ENCODE measurements at places on chromosomes 2 and 18. TPM values are rescaled to one million over a fixed set of nuclear protein-coding genes. Genes with fewer than 3 reads are reported as not detected.

RGPD8 gene
- total RNA-seq = 0.45 TPM

- no peak for DNase-seq
- H3K27me3 ChIP-seq = no peaks in the 10 kb centered on the region
- H3K36me3 ChIP-seq = no peaks in the 10 kb centered on the region
Measured at GRCh38 chr18:43314941-43315340, 37.7 kb upstream of the SYT4 start.

GRCh38 chr2:96144481-96145035 is 682 bp downstream of the DUSP2 start:
- H3K36me3 ChIP-seq = no peaks in the 10 kb centered on the region
- H3K4me1 ChIP-seq = peaks cover 22% of the 10 kb centered on the region
- no peak overlapping the region for H3K4me3 ChIP-seq
- H3K27me3 ChIP-seq = peaks cover 12% of the 10 kb centered on the region
- DNase-seq = no peak

- no peaks in the 10 kb centered on the region for H3K27me3 ChIP-seq
- no peaks in the 10 kb centered on the region for H3K4me1 ChIP-seq
- H3K36me3 ChIP-seq = no peaks in the 10 kb centered on the region
- no peak overlapping the region for H3K4me3 ChIP-seq
Measured at GRCh38 chr2:50613161-50613560, 418.8 kb downstream of the NRXN1 start.

- H3K4me1 ChIP-seq = no peaks in the 10 kb centered on the region
- H3K27me3 ChIP-seq = peaks cover 41% of the 10 kb centered on the region
- H3K4me3 ChIP-seq = no peak overlapping the region
- no peak overlapping the region for H3K27ac ChIP-seq
- H3K36me3 ChIP-seq = no peaks in the 10 kb centered on the region
Measured at GRCh38 chr2:152036611-152037469, 62.0 kb downstream of the CACNB4 start.

DNA sequence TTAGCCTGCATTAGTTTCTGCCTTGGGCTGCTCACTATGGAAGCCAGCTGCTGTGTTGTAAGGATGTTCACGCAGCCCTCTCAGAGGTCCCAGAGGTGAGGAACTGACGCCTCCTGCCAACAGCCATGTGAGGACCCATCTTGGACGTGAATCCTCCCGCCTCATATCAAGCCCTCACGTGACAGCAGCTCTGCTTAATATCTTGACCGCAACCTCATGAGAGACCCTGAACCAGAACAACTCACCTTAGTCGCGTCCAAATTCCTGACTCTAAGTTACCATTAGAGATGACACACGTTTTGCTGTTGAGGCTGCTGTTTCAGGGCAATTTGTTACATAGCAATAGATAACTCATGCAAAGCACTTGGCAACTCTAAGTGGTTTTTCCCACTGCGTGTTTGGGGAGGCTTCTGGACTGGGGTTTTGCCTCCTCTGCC is 97.7 kb downstream of the TMEM17 start:
- H3K27me3 ChIP-seq = no peaks in the 10 kb centered on the region
- H3K4me1 ChIP-seq = peaks cover 3% of the 10 kb centered on the region
- no peaks in the 10 kb centered on the region for H3K36me3 ChIP-seq
- no peak for DNase-seq
- H3K4me3 ChIP-seq = no peak overlapping the region

SERPINE2 gene
- 0.13 TPM for total RNA-seq

DNA sequence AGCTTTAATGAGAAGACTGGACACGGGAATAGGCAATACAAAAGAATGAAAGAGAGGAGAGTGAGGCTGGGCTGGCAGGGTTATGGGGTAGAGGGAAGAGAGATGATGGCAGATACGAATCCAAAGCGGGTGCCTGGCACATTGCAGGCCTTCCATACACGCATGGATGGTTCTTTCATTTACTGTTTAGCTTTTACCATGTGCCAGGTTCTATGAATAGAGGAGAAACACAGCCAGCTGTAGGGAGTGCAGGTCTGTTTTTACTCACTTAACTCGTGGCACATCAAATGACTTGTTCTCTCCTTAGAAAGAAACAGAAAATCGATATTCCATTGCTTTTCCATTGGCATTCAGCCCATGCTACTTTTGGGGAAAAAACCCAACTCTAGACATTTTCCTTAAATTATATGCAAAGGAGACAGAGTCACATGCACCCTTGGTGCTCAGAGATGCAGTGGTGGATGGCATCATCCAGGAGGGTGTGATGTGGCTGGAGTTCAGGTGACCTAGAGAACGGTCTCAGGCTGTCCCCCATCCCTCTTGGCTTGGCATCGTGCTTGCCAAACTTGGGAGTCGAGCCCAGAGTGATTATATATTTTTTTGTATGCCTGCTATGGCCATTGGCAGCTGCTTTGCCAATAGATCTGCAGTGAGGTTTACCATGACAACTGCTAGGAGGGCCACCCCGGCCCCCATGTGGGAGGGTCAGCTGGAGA is 6.2 kb downstream of the LTBP1 start:
- H3K4me3 ChIP-seq = no peak overlapping the region
- no peak overlapping the region for H3K27ac ChIP-seq
- peaks cover 14% of the 10 kb centered on the region for H3K4me1 ChIP-seq
- no peaks in the 10 kb centered on the region for H3K36me3 ChIP-seq
- no peak for DNase-seq
- H3K27me3 ChIP-seq = no peaks in the 10 kb centered on the region

- H3K27ac ChIP-seq = no peak overlapping the region
- H3K4me3 ChIP-seq = no peak overlapping the region
- H3K4me1 ChIP-seq = no peaks in the 10 kb centered on the region
- peaks cover 16% of the 10 kb centered on the region for H3K27me3 ChIP-seq
- DNase-seq = peak; percentile 13
Measured at GRCh38 chr2:100730290-100730868, 89.6 kb upstream of the NPAS2 start.

DNA sequence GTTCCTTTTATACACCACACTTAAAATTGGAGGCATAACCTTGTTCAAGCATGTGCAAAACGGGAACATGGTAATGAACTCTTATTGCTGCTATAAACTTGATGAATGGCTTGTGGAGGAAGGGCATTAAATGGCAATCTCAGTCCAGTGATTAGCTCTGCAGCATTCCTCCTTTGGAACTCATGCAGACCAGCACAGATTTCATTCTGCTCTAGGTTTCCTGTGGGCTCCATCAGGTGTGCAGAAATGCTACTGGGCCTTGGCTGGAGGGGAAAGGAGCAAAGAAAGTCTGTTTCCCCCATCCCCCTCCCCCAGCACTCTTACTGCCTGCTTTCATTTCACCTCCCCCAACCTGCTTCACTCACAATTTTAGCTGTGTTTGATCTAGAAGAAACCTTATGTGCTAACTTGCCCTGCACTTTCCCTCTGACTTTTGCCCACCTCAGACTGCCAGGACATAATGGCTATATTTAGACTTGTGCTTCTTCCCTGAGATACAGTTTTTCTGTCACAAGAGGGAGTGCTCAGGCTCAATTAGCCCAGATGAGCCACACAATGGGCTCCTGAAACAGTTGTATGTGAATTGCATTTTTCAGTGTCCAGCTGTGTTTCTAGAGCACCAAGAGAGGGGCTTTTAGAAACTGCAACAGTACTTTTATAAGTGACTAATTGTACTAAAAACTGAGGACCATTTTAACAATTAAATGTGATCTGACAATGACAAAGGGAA is 109.8 kb downstream of the FSHR start:
- no peak overlapping the region for H3K27ac ChIP-seq
- H3K27me3 ChIP-seq = no peaks in the 10 kb centered on the region
- no peak for DNase-seq
- H3K4me3 ChIP-seq = no peak overlapping the region
- no peaks in the 10 kb centered on the region for H3K4me1 ChIP-seq

C18orf32 gene
- total RNA-seq = 23.2 TPM

PAX3 gene
- total RNA-seq = not detected

TMEM87B gene
- total RNA-seq = 11.0 TPM

DNA sequence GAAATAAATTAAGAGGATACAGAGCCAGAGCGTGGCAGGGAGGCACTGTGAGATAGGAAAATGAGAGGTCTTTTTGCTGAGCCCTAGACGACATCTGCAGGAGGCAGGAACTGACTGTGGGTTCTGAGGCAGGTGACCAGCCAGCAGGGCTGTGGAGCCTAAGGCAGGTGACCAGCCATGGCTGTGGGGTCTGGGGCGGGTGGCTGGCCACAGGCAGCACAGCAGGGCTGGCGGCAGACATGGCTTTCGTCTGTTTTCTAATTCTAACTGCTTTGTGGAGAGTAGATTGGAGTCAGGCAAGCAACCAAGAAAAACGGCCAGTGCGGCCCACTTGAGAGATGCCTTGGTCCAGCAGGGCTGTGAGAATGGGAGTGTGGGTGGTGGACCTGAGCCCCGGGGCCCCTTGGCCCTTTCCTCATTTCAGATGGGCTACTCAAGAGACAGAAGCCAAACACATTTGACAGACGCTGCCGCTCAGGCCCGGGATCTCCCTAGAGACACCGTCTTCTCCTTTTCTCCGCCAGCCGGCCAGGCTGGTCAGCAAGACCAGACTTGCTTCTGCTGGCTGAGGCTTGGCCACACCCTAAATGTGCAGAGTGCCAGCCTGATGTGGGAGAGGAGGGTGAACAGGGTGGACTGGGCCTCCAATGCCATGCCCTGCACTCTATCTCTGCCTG is 19.7 kb upstream of the GNAL start:
- H3K4me3 ChIP-seq = no peak overlapping the region
- no peak overlapping the region for H3K27ac ChIP-seq
- no peaks in the 10 kb centered on the region for H3K36me3 ChIP-seq
- peaks cover 20% of the 10 kb centered on the region for H3K27me3 ChIP-seq

GRCh38 chr2:205409411-205409810 is 272.9 kb upstream of the NRP2 start:
- H3K27ac ChIP-seq = no peak overlapping the region
- no peaks in the 10 kb centered on the region for H3K4me1 ChIP-seq
- no peak overlapping the region for H3K4me3 ChIP-seq
- H3K27me3 ChIP-seq = no peaks in the 10 kb centered on the region

DNA sequence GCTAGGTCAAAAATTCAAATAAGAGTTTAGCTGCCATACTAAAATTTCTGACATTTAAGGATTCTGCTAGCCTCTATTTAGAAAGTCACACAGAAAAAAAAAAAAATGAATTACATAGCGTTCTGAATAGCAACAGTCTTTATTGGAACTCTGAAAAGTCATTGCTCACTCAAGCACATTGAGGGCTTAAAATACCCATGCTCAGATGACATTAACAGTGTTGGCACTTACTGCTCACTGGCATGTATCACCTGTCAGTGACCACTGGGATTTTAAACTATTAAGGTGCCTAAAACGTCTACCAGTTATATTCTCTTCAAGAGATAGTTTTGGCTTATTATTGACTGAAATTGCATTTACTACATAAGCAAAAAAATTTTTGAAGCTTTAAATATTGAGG is 468.0 kb upstream of the SPHKAP start:
- H3K36me3 ChIP-seq = no peaks in the 10 kb centered on the region
- H3K27ac ChIP-seq = no peak overlapping the region
- DNase-seq = no peak

DNA sequence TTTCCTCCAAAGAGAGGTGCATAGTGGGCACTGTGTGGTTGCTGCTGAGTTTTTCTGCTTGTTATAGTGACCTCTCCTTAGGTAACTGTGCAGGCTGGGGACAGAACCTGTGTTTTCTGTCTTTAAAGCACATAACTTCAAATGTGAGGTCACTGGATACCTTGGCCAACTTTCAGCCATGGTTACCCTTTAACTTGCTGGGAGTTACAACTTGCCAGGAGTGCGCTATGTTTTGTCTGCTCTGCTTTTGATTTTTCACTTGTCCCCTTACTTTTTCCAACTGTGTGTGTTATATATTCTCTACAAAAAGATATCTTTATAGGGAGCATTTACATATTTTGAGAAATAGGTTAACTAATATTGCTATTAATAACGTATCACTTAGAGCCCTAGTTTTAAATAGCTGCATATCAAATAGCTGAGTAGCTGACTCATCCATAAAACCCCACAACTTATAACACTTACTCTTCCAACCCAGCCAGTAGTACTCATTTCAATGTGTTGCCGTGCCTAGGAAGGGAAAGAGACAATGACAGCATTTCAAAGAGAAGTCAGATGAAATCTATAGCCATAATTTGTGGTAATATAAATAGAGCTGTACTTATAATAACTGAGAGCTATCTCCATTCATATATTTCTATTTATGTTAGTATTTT is 51.6 kb downstream of the DPP4 start:
- no peak overlapping the region for H3K27ac ChIP-seq
- H3K4me1 ChIP-seq = no peaks in the 10 kb centered on the region
- H3K36me3 ChIP-seq = no peaks in the 10 kb centered on the region
- H3K4me3 ChIP-seq = no peak overlapping the region
- no peak for DNase-seq
- H3K27me3 ChIP-seq = no peaks in the 10 kb centered on the region

DNA sequence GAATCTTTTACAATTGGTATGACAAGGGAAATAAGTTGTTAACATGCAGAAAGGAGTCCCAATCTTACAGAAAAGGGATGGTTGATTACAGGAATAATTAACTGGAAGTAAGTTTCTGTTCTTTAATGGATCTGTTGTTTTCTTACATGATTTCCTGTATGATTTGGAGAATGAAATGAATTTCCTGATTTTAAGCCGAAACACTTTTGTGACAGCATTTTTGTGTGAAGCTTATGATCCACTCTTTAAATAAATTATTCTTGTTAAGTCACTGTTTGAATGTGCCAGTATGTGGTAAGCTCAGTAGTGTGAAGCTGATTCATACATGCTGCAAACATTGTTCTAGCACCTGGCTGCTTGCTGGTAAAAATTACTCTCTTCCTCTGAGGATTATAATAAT is 516.2 kb downstream of the DCDC2C start:
- H3K36me3 ChIP-seq = no peaks in the 10 kb centered on the region
- DNase-seq = no peak
- no peak overlapping the region for H3K27ac ChIP-seq

SPRED2 gene
- 42.6 TPM for total RNA-seq

- no peaks in the 10 kb centered on the region for H3K4me1 ChIP-seq
- peak; percentile 27 for DNase-seq
- H3K27me3 ChIP-seq = no peaks in the 10 kb centered on the region
Measured at GRCh38 chr2:211745295-211746097, 793.1 kb downstream of the ERBB4 start.

DNA sequence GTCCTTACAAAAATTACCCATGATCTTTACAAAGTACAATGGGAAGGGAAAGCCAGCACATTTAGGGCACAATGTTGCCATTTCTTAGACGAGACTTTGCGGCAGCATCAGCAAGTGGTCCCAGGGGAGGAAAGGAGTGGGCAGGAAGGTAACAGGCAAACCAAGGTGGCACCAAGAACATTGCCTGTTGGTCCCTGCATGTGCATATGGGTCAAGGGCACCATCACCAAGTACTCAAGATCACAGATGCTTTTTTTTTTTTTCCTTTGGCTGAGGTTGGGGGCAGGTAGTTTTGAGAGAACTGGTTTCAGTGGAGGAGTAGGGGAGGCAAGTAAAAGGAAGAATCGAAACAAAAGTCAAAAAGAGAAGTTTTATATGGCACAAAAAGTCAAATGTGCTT is 752 bp upstream of the CYTIP start:
- no peaks in the 10 kb centered on the region for H3K4me1 ChIP-seq
- H3K27ac ChIP-seq = no peak overlapping the region

CTAGE1 gene
- total RNA-seq = not detected

- no peaks in the 10 kb centered on the region for H3K4me1 ChIP-seq
- no peak overlapping the region for H3K27ac ChIP-seq
- no peak overlapping the region for H3K4me3 ChIP-seq
- no peak for DNase-seq
Measured at GRCh38 chr2:230693411-230693810, 19.2 kb upstream of the CAB39 start.

- DNase-seq = no peak
- no peaks in the 10 kb centered on the region for H3K36me3 ChIP-seq
- H3K27me3 ChIP-seq = peaks cover 96% of the 10 kb centered on the region
- no peak overlapping the region for H3K4me3 ChIP-seq
- peaks cover 46% of the 10 kb centered on the region for H3K4me1 ChIP-seq
- H3K27ac ChIP-seq = no peak overlapping the region
Measured at GRCh38 chr2:127627740-127628571, 18.0 kb upstream of the GPR17 start.

Measured in K562 (cell line).